ENCODE measurements at places on chromosomes 7 and 10. TPM values are rescaled to one million over a fixed set of nuclear protein-coding genes. Genes with fewer than 3 reads are reported as not detected.

- DNase-seq, result no peak
Measured at GRCh38 chr7:126483972-126484371, 768.8 kb downstream of the GRM8 start.

- no peak for DNase-seq
Measured at GRCh38 chr7:25854059-25854458, 297.9 kb upstream of the NFE2L3 start.

- DNase-seq, result no peak
Measured at GRCh38 chr7:97012365-97013133, 7.2 kb downstream of the DLX6 start.

- no peak for DNase-seq
Measured at GRCh38 chr10:31359979-31360378, 41.0 kb downstream of the ZEB1 start.

DNA sequence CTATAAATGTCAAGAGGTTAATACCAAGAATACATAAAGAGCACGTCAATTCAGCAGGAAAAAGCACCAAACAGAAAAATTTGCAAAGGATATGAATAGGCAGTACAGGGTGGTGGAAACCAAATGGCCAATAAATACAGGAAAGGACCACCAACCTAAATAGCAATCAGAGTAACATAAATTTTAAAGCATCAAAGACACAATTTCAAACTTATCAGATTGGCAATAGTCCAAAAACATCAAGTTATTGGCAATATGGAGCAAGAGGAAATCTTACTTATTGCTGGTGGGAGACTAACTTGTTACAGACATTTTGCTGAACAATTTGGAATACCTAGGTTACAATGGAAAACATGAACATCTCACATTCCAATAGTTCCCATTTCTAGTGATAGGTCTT lies 24.1 kb downstream of the SYPL1 start:
- DNase-seq, result no peak

GARIN1A gene
- 1.6 TPM for total RNA-seq

GRCh38 chr10:73809061-73809818 lies 2.2 kb downstream of the NDST2 start:
- no peak for DNase-seq

LRRD1 gene
- total RNA-seq, result not detected

SUN3 gene
- not detected for total RNA-seq

CC2D2B gene
- 2.2 TPM for total RNA-seq

HOXA3 gene
- 0.33 TPM for total RNA-seq

GRCh38 chr10:74451127-74451829 lies 300.3 kb downstream of the ADK start:
- DNase-seq, result no peak

MICU1 gene
- total RNA-seq, result 42.6 TPM

DNA sequence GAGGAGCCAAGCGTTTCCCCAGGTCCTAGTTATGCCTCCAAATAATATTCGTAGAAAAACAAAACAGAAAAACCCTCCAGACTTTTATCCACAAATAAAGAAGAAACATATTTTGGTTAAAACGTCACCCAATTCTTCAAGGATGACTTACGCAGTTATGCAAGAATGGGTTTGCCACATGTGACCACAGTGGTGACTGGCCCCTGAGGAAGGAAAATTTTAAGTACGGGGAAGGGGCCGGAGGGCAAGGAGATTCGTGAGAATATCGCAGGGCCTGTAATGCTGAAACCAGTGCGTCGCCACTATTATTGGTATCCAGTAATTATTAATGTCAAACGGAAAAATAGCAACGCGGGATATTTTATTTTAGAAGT lies 537 bp upstream of the MRPS24 start:
- no peak for DNase-seq

C10orf67 gene
- 6.1 TPM for total RNA-seq

GRCh38 chr7:75617634-75618234 lies 121.0 kb downstream of the HIP1 start:
- DNase-seq, result no peak

DNA sequence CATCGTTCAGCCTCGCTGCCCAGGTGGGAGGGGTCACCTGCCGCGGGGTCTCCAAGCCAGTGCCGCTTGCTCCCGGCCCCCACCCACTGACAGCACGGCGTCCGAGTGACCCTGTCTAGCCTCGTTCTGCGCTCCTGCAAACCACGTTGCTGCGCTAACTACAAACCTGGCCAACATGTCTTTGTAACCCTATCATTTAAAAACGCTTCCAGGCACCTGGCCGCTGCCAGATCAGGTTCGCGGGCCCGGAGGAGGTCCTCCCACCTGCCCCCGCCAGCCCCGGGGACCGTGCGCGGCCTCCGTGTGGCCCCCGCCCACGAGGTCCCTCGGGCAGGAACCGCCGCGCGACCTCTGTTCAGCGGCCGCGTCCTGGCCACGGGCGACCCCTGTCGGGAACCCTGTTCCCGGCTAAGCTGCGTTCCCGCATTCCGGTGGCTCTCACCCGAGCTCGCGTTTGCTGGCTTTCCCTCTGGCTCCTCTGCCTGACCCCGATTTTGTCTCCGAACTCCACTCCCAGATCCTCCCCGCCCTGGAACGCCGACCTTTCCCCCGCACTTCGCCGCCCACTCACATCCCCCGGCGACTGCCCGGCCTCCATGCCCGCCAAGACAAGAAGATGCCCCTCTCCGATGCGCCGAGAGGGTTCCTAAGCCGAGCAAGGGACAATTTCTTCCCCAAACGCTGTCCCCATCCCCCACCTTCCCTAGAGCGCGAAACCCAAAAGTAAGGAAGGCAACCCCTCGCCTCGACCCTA lies 2.4 kb downstream of the SFMBT2 start:
- peak; percentile 92 for DNase-seq

GSTO1 gene
- 43.3 TPM for total RNA-seq

- DNase-seq, result no peak
Measured at GRCh38 chr7:41578700-41579099, 124.2 kb downstream of the INHBA start.

- DNase-seq, result no peak
Measured at GRCh38 chr7:40799-41750, 151.3 kb upstream of the FAM20C start.

DNA sequence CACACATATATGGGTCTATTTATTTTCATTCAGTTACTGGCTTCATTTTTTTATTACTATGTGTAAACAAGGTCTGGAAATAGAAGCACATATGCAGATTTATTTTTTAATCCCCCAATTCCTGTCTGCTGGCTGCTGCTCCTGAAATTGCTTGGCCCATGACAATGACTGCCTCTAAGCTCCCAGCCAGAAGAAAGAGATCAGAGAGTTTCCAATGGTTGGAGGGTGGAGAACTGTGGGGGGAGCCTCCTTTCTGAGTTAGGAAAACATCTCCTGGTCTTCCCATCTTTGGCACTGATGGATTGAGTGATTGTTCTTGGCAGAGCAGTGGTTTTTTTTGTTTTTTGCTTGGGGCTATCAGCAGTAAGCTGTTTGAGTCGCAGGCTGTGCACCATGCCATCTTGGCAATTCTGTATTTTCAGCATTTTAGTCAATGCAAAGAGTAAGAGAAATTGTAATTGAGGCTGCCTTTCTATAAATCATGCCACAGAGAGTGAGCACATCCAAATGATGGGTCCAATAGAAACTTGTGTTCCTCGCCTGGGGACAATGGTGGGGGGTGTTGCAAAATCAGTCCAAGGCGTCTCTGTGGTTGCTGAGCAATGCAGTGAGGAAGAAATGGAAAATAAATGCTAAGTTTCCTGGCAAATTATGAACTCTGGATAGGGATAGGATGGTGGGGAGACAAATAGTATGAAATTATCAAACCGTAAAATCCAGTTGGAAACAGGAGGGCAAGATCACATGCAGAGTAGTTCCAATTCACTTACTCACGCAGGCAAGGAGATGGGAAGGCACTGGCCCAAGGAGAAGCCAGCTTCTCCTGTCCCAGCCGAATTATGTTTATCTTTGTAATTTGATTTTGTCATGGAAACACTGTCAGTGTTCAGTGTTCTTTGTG lies 382.4 kb downstream of the SORCS3 start:
- DNase-seq, result no peak

- DNase-seq, result no peak
Measured at GRCh38 chr7:88985295-88985694, 189.8 kb upstream of the TEX47 start.

IFIT1B gene
- not detected for total RNA-seq

DNA sequence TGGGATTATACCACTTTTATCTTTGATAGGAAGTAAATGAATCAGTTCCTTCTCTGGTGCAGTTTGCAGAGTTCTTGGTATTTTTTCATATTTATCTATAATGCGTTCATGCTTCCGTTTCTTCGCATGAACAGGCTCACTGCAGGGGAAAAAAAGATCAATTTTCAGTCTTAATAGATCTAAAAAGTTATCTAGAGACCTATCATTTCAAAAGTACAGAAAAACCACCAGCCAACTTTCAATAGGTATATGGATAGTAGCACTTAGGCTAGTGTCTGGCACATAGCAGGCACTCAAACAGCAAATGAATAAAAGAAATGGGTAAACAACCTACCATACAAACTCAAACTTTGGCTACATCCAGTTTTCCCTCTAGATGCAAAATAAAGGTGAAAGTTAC lies 5.5 kb downstream of the NOC3L start:
- DNase-seq, result no peak

GRCh38 chr10:17779784-17780183 lies 27.8 kb downstream of the TMEM236 start:
- no peak for DNase-seq

- DNase-seq, result peak; percentile 18
Measured at GRCh38 chr10:79061441-79062315, 7.1 kb upstream of the ZMIZ1 start.

GRCh38 chr10:132186488-132187429 lies at the start of gene DPYSL4:
DPYSL4 (plus strand) TSS chr10:132186948; CDS start chr10:132187064, 116 bp downstream.
- DNase-seq, result no peak

RAPGEF5 gene
- total RNA-seq, result 152 TPM

- no peak for DNase-seq
Measured at GRCh38 chr7:127893547-127893946, 137.7 kb downstream of the LRRC4 start.

GRCh38 chr7:41999736-42000283 lies 237.2 kb downstream of the GLI3 start:
- no peak for DNase-seq

DNA sequence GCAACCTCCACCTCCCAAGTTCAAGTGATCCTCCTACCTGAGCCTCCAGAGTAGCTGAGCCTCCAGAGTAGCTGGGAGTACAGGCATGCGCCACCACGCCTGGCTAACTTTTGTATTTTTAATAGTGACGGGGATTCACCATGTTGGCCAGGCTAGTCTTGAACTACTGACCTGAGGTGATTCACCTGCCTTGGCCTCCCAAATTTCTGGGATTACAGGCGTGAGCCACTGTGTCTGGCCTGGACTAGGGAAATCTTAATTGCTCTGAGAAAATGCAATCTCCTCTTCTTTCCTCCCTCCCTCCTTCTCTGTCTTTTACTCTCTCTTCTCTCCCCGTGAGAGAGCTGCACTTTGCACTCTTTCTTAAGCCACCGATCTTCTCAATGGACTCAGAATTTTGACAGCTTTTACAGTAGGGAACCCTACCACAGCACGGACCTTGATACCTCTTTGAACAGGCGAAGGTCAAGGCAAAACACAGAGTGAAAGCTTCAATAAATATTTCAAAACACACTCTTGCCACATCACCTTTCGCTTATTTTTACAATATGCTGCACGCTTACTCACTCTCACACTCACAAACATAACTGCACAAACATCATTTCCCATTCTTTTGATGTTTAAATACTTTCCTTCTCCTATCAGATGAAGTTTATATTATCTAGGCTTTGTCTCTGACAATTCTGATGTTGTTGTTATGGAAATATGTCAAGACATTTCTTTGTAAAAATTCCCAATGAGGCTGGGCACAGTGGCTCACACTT lies 173.4 kb upstream of the NRP1 start:
- no peak for DNase-seq

GRCh38 chr10:92432596-92432995 lies 141.3 kb downstream of the IDE start:
- no peak for DNase-seq

TMEM225B gene
- total RNA-seq, result 0.59 TPM

ABCA13 gene
- total RNA-seq, result 1.9 TPM

DNA sequence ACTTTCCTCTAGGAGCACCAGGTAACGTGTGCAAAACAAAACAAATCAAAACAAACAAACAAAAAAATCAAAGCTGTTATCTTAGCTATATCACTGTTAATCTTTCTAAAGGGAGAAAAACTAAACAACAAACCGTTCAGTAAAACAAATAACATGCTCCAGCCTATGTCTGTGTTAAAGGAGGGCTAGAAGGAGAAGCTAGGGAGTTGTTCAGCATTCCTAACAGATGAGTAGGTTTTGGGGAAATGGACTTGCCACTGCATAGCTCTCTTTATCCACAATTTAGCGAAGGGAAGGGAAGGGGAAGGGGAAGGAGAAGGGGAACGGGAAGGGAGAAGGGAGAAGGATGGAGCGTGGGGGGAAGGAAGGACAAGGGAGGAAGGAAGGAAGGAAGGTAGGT lies 134.2 kb upstream of the AKR1E2 start:
- no peak for DNase-seq

GRCh38 chr7:114051871-114052331 lies 133.1 kb upstream of the PPP1R3A start:
- DNase-seq, result no peak

BICC1 gene
- total RNA-seq, result 3.1 TPM

DNA sequence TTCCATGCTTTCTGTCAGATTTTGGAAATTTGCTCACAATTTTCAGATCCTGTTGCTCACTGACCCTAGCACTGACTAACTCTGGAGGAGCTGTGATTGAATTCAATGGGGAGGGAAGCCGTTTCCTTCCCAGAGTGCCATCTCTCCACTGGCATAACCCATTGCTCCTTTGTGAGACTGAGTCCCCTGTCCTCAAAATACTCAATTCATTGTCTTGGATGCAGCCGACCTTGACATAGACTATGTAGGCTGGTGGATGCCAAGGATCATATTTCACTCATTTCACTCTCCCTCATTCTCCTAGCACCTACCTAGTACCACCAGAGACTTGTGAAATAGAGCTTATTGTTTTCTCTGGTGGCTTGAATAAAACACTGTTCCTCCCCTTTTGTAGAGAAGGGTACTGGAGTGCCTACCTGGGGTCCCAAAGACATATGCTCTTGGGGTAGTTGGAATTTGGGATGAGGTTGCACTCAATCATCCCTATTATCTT lies 511.3 kb upstream of the ZMIZ1 start:
- DNase-seq, result no peak

GRCh38 chr10:66869635-66870034 lies 56.2 kb upstream of the LRRTM3 start:
- DNase-seq, result no peak

GRCh38 chr10:75682649-75683557 lies 251.5 kb downstream of the LRMDA start:
- no peak for DNase-seq

DNA sequence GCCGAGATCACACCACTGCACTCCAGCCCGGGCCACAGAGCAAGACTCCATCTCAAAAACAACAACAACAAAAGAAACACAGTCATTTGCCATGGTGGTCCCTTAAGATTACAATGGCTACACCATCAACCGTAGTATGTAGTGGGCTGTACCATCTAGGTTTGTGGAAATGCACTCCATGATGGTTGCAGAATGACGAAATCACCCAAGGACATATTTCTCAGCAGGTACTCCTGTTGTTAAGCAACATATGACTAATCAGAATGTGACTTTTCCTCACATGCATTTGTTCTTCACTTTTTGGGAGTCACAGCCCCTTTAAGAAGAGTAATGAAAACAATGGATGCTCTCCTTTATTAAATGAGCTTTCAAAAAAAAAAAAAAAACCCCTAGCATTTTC lies 11.0 kb downstream of the SVIL start:
- no peak for DNase-seq

- DNase-seq, result no peak
Measured at GRCh38 chr10:47450442-47450841, 33.5 kb downstream of the ANXA8 start.

Data from upper lobe of left lung (tissue), 6 donors.